ENCODE measurements at places on chromosomes 5 and 9. TPM values are rescaled to one million over a fixed set of nuclear protein-coding genes. Genes with fewer than 3 reads are reported as not detected.

GRCh38 chr5:76547242-76547890 lies 75.8 kb downstream of the F2RL2 start:
- H3K27ac ChIP-seq: peak overlapping the region; percentile 64
- no peaks in the 10 kb centered on the region for H3K36me3 ChIP-seq
- no peaks in the 10 kb centered on the region for H3K27me3 ChIP-seq
- H3K4me1 ChIP-seq: peaks cover 7% of the 10 kb centered on the region
- peak overlapping the region; percentile 19 for H3K4me3 ChIP-seq
- no peak for DNase-seq

The HAVCR1 gene
- 0.19 TPM for total RNA-seq

DNA sequence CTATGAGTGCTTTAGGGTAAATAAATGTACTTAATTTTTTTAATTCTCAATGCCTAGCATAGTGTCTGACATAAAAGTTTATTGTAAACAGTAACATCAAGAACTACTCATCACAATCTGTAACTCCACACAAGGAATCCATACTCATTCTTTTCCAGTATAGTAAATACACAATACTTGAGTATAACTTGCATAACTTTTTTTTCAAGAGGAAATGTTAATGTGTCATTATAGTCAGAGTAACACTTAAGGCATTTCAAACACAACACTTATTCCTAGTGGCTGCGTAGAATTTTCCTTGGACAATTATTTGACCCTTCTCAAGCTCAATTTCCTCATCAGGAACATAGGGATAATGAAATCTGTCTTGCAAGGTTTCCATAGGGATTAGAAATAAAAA lies 584.3 kb downstream of the CAAP1 start:
- H3K36me3 ChIP-seq: no peaks in the 10 kb centered on the region
- H3K4me3 ChIP-seq: no peak overlapping the region
- H3K27me3 ChIP-seq: no peaks in the 10 kb centered on the region
- no peak for DNase-seq
- H3K27ac ChIP-seq: no peak overlapping the region

The IRGM gene
- not detected for total RNA-seq

- peak overlapping the region; percentile 62 for H3K27ac ChIP-seq
- peaks cover 75% of the 10 kb centered on the region for H3K4me1 ChIP-seq
- H3K27me3 ChIP-seq: no peaks in the 10 kb centered on the region
- DNase-seq: no peak
Observed at GRCh38 chr9:124814164-124814535, 37.2 kb downstream of the OLFML2A start.

DNA sequence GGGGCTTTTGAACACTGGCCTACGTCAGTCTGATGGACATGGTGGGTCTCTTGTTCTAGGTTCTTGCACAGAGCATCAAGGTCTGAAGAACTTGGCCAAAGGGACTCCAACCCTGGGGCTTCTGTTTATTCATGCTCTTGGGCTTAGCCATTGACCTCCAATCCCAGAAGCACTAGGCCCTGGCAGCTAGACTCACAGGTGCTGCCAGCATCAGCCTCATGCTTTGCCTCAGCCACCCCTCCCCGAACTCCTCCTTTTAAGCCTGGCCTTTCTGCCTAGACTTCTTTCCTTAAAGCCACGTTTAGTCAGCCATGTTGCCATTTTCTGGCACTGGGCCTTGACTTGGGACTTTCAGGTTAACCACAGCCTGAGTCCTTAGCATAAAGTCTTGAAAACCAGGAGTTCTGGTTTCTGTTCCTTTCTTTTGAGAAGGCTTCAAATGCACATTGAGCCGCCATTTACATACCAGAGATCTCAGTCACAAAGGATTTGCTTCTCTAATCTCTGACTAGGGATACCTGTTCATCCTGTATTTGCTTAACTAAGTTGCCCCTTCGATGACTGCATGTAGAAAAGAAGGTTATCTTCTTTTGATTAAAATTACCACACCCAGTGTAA lies 54.7 kb downstream of the ANGPTL2 start:
- no peaks in the 10 kb centered on the region for H3K27me3 ChIP-seq
- H3K36me3 ChIP-seq: no peaks in the 10 kb centered on the region
- no peak overlapping the region for H3K4me3 ChIP-seq
- H3K4me1 ChIP-seq: no peaks in the 10 kb centered on the region

The MZB1 gene
- 0.49 TPM for total RNA-seq

- no peaks in the 10 kb centered on the region for H3K4me1 ChIP-seq
- H3K27me3 ChIP-seq: no peaks in the 10 kb centered on the region
- H3K27ac ChIP-seq: no peak overlapping the region
- H3K36me3 ChIP-seq: no peaks in the 10 kb centered on the region
Observed at GRCh38 chr5:171801839-171802238, 16.2 kb downstream of the SMIM23 start.

DNA sequence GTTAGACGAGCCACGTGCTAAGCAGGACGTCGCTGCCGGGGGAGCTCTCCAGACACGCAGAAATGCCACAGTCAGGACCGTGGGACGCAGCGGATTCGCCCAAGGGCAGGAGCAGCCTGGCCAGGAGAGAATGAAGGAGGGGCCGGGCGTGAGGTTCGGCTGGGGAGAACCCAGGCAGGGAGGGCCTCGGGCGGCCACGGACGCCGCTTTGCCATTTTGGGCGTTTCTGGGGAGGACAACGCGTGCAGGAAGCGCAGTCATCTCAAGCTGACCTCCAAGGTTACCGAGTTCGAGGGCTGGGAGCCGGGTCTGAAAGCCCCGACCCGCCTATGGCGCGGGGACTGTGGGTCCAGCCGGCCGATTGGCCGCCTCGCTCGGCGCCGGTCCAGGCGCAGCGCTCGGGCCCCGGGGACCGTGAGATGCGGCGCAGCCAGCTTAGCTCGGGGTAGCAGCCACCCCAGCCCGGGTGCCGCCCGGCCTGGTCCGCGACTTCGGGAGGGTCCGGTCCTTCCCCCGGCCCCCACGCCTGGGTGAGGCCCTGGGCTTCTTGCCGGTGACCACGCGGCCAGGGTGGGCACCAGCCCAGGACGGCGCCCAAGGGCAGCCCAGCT lies 760 bp upstream of the MAN1B1 start:
- peaks cover 50% of the 10 kb centered on the region for H3K4me1 ChIP-seq
- DNase-seq: no peak
- H3K4me3 ChIP-seq: peak overlapping the region; percentile 93
- peaks cover 4% of the 10 kb centered on the region for H3K36me3 ChIP-seq
- peak overlapping the region; percentile 98 for H3K27ac ChIP-seq

DNA sequence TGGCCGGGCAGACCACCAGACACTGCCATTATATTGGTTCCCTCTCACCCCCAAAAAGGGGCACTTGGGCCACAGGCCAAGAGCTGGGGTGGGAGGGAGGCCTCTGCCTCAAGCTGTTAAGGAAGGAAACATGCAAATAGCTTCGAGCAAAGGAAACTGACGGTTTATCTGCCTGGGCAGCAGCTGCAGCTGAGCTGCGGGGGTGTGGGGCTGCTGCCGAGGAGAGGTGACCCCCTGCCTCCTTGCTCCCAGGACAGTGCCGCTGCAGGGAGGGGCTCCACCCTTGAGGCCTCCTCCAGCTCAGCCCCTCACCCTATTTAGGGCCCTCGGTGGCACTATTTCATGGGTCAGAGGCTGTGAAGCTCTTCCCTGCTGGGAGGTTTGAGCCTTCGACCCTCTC lies 789 bp downstream of the DOK3 start:
- peak overlapping the region; percentile 46 for H3K27ac ChIP-seq
- H3K27me3 ChIP-seq: no peaks in the 10 kb centered on the region
- H3K4me1 ChIP-seq: no peaks in the 10 kb centered on the region

The HK3 gene
- total RNA-seq: not detected

DNA sequence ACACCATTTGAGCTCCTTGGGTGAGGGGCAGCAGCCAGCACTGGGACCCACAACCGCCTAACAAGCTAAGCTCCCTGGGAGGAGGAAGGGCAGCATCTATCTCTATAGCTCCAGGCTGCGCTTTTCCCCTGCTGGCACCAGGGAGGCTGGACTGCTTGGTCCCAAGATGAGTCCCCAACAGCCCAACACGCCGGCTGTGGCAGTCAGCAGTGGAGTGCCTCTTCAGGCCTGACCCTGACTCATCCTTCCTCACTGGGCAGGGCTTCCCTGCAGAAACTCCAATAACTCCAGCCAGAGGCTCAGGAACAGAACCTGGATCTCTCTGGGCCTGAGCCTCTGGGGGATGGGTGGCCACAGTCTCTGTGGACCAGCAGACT lies 113.7 kb upstream of the ADAMTS16 start:
- H3K4me3 ChIP-seq: no peak overlapping the region
- no peaks in the 10 kb centered on the region for H3K27me3 ChIP-seq
- no peak overlapping the region for H3K27ac ChIP-seq

DNA sequence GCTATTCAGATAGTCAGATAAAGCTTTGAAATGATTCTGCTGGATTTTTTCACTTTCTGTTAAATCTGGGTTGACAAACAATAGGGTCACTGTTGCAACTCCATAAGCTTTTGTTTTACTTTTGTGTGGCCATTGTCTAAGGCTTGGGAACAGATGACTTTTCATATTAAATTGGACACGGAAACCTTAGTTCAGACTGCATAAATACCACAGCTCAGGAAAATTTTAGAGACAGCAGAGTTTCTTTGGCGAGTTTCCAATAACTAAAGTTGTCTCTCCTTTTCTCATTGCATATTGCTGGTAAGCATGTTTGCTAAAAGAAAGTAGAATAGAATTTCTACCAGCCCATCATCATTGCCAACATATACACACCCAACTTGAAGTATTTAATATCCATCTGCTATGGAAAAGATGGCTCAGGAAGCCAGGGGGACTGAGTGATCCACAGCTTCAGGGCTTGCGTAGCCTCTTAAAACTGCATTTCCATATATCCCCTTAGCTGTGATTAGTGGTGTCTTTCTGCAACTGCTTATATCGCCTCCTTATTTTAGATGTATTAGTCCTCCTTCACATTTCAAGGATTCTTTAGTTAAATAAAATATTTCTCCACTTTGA lies 168.2 kb downstream of the ARHGAP26 start:
- no peak overlapping the region for H3K4me3 ChIP-seq
- no peaks in the 10 kb centered on the region for H3K4me1 ChIP-seq
- no peaks in the 10 kb centered on the region for H3K27me3 ChIP-seq
- no peaks in the 10 kb centered on the region for H3K36me3 ChIP-seq
- no peak for DNase-seq

The CSNK1A1 gene
- total RNA-seq: 223 TPM

The BTNL3 gene
- not detected for total RNA-seq

The FGFR4 gene
- 1.8 TPM for total RNA-seq

- no peak overlapping the region for H3K4me3 ChIP-seq
- H3K4me1 ChIP-seq: no peaks in the 10 kb centered on the region
- H3K27ac ChIP-seq: no peak overlapping the region
Observed at GRCh38 chr5:151491062-151491461, 43.7 kb downstream of the SLC36A1 start.

GRCh38 chr5:485946-486491 lies 38.2 kb downstream of the SLC9A3 start:
- DNase-seq: no peak
- peaks cover 11% of the 10 kb centered on the region for H3K4me1 ChIP-seq
- H3K36me3 ChIP-seq: no peaks in the 10 kb centered on the region
- no peak overlapping the region for H3K4me3 ChIP-seq
- H3K27ac ChIP-seq: no peak overlapping the region

Data from esophagus squamous epithelium (tissue), 5 donors.